ENCODE measurements at places on chromosomes 3 and 15.
A peak's percentile ranks its signal among the peaks of the same experiment; 100 is the strongest.

- peak; percentile 25 for DNase-seq
Observed at GRCh38 chr3:113287803-113288648, 76.7 kb downstream of the BOC start.

DNA sequence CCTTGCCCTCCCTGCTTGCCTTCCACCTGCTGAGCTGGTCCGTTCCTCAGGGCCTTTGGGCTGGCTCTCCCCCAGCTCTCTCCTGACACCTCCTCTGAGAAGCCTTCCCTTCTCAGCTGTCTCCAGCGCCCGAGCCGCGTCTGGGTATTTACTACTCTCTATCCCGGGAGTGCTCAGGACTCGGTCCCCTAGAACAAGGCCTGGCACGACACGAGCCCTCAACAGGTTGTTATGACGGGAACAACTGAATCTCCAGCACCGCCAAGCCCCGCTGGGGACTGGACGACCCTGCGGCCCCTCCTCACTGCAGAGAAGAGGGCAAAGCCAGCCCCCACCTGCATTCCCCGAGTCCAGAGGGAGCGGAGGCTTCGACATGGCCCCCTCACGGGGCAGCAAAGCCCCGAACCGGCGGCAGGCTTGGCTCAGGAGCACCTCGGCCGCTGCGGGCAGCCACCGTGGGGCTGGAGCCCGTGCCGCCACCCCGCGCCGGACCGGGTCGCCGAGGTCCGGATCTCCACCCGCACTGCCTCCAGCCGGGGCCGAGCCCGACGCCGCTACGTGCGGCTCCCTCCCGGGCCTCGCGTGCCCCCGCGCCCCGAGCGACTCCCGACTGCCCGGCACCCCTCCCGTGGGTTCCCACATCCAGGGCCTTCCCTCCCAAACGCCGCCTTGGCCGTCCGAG lies 792 bp downstream of the TPRA1 start:
- DNase-seq, result no peak

DNA sequence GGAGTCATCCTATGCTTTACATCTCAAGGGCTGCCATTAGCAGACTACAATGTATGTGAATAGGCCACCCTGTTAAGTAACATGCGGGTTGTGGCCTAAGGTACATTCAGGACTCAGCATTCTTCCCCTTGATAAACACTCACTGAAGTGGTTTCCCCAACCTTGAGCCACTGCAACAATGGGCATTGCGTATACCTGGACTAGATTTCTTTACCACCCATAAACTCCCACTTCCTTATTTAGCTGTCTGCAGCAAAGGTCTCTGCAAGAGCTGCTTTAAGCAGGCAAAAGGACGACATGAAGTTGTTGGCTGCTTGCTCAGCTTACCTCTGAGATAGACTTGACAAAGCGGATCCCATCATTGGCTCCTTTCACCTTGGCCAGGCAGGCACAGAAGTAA lies 16.2 kb downstream of the FYCO1 start:
- DNase-seq, result no peak

DNA sequence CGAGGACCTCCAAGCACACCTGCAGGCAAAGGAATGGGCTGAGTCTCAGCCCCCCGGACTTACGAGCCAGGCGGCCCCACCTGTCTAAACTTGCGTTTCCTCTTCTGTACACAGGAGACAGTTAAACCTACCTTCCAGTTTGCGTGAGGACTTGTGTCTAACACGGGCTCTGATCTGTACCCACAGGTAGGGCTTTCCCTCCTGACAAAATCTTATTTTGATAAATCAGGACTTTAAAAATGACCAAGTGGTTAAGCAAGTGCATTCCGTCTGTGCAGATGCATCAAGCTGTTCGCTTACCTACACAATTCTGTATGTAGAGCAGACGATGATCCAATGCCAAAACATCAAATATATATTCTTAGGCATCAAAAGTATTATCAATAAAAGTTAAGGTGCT lies 238.0 kb downstream of the XXYLT1 start:
- no peak for DNase-seq

- DNase-seq, result no peak
Observed at GRCh38 chr3:37301980-37302708, 127.8 kb upstream of the LRRFIP2 start.

GRCh38 chr3:19911452-19911851 lies 22.6 kb downstream of the EFHB start:
- no peak for DNase-seq

DNA sequence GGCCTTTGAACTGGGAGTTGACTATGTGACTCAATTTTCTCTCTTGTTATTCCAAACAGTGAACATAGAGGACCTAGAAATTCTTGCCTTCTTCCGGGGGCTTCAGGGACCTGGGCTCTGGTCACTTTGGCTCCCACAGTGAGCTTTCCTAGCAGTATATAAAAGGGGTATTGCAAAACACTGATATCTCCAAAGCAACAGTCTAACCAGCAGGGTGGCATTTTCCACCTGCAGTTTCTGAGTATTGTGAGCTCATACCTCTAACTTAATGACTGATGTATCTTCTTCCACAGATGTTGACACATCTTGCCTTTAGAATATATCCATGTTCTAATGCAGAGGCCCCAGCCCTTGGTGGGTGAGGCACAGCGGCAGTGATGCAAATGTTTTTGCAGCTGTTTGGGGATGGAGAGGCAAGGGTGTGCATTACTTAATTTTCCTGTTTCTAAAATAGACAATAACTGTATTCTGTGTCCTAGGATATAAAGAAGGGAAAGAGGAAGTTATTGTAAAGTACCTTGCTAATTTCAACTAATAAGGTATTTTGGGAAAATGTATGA lies 45.7 kb upstream of the ADGRG7 start:
- DNase-seq, result no peak

DNA sequence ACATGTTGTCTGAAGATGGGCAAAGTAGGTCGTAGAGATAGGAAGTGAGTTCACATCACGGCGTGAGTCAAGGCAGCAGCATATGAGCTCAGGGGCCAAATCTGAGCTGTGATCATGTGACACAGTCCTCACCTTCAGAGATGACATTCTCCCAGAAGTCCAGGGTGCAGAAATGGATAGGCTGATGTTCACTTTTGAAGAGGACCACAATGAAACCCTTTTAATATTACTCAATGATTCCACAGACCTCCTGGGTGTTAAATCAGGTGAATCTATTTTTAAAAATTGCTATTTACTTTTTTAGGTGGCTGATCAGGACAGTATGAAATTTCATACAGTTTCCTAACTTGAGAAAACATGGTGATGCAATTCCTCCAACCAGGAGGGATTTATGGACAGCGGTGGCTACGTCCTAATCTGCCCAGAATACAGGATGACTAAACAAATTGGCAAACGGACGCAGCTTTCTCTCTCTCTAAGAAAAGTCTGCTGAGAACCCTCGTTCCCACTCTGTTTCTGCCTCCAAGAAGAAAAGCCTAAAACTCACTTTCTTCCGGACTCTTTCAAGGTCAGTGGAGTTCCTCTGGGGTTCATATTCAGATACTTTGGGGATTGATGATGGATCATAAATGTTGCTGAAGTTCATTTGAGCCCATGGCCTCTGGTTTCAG lies 34.4 kb downstream of the B3GNT5 start:
- peak; percentile 19 for DNase-seq

DNA sequence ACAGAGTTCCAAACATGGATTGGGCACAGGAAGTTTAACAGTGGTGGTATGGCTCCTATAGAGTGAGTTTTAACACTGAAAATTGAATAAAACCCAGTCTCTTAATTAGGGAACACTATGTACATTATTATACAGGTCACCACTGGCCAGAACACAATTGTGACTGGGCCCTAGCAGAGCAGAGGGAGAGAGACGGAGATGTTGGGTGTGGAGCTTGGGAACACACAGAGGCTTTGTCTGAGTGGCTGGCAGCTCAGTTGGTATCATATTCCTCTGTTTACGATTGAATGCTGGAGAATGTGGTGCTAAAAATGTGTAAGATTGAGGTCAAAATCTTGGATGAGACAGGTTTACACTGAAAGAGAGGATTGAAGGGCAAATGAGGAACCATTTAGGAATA lies 6.8 kb upstream of the MOBP start:
- no peak for DNase-seq

DNA sequence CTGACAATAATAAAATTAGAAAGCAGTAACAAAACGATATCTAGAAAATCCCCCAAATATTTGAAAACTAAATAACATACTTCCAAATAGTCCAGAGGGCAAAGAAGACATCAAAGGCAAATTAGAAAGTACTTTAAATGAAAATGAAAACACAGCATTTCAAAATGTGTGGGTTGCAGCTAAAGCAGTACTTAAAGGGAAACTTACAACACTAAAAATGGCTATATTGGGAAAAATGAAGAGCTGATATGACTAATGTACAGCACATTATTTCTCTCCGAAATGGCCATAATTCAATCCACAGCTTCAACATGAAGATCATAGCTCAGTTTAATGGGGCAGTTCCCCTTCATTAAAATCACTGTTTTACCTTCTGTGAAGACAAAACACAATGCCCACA lies 71.9 kb downstream of the FBXL22 start:
- DNase-seq, result no peak

GRCh38 chr3:160827516-160827915 lies 71.5 kb downstream of the PPM1L start:
- no peak for DNase-seq

GRCh38 chr3:174681784-174682183 lies 177.3 kb upstream of the NAALADL2 start:
- no peak for DNase-seq

GRCh38 chr3:189557824-189558223 lies 73.4 kb upstream of the TP63 start:
- DNase-seq, result no peak

DNA sequence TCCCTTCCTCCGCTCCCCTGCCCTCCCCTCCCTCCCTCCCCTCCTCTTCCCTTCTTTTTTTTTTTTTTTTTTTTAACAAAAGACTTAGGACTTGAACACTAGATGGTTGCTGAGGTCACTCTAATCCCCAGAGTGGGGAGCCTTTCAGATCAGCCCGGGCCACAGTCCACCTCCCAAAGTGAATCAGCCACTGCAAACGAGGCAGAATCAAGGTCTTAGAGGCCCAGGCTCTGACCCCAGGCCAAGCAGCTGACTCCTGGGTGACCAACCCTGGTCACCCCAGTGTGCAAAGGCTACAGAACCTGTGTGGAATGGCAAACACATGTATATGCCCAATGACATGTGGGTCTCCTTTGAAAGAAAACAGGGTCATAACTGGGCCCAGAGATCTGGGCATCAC lies 18.3 kb upstream of the EHD4 start:
- DNase-seq, result no peak

DNA sequence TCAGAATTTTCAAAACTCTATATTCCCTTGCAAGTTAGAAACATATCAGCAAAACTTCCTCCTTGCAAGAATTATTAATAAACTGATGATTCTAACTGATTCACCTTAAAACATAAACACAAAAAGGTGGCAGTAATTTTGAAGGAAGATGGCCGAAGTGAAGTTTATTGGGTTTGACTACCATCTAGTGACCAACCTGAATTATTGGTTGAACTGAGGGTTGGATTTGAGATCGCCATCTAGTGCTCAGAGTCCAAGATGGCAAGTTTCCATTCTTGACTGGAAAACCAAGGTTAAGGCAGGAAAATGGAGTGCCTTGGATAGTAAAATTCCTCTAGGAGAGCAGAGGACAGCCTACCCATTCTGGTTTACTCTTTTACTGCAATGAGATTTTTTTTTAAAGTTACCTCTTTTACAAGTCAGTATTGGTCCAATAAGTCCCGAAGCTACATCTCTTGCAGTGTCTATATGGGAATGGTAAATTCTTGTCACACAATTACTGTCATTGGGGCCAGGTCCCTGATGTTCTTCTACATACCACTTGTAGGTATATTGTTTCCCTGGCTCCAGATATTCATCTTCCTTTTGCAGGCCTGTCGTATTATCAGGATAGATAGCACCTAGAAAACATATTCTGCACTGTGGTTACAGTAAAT lies 51.6 kb upstream of the CP start:
- DNase-seq, result no peak

- no peak for DNase-seq
Observed at GRCh38 chr3:122067588-122068240, 12.6 kb downstream of the CD86 start.

DNA sequence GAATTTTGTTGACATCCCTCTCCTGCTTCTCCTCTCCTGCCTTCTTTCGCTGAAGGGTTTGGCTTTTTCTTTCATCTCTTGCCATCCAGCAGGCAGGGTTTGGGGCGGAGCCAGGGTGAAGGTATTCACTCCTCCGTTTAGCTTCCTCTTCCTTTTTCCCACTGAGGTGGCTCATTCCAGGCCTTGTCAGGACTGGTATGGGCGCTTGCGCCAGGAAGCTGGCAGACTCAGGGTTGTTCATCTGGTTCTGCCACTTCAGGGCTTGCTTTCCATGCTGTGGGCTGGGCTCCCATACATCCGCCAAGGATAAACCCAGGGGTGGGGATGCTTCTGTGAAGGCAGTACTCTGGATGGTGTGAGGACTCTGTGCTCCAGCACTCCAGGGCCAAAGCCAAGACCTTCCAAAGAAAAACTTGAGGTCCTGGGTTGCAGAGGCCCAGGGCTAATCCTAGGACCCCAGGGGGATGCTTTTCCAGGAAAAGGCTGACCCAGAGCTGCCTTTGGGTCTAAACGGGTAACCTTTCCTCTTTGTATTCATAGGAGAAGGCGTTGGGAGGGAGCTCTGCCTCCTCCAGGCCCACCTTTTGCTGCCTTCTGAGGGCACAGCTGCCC lies 7.7 kb upstream of the AMOTL2 start:
- no peak for DNase-seq

DNA sequence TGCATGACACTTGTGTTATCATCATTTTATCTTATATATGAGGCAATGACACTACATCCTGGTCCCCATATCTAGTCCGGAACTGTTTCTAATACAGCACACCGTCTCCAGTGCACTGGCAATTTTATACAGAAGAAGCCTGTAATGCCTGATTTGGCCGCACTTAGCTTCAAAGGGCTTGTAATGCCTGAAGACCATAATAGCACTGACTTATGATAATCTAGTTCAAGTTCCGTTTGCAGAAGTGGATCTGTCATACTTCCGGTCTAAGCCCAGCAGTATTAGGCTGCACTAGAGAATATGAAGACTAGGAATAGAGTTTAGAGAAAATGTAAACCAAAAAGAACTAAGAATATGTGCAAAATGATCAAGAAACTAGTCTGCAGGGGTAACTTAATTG lies 1.3 kb downstream of the BNIP2 start:
- no peak for DNase-seq

DNA sequence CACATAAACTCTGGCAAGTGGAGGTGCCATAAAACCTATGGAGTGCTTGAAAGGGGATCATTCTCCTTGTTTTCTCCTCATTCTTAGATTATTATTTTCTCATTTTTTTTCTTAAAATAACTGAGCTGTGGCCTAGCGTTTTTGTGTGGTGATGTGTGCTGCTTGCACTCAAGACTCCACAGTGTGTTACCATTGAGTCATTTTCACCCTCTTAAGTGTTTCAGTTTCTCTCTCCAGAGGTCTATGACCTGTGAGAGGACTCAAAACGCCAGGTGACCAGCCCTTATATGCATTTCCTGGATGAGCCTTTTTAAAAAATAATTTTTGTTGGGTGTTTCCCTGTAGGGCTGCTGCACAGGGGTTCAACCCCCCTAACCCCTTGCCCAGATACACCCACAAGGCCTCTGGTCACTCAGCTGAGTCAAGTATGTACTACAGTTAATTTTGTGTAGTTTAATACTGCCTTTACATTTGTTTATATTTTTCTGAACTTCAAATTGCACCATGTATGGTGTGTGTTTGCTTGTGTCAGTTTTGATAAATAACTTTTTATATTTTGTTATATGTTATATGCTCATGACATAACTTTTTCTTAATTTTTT lies 15.4 kb upstream of the BTLA start:
- no peak for DNase-seq

GRCh38 chr3:69107841-69108240 lies 14.6 kb downstream of the LMOD3 start:
- DNase-seq, result no peak
